ENCODE measurements at places on chromosomes 4 and X. TPM values are rescaled to one million over a fixed set of nuclear protein-coding genes. Genes with fewer than 3 reads are reported as not detected.

Gene RTL5
- 2.6 TPM for total RNA-seq

Gene SSX4
- total RNA-seq, result not detected

Gene HSFX1
- total RNA-seq, result 3.0 TPM

Gene HSFX2
- total RNA-seq, result not detected

Gene NPY1R
- 1.6 TPM for total RNA-seq

Gene OTC
- total RNA-seq, result 0.58 TPM

Gene NPNT
- 2.9 TPM for total RNA-seq

Gene MAP7D2
- 0.44 TPM for total RNA-seq

Gene KCND1
- total RNA-seq, result 0.30 TPM

Gene PASD1
- not detected for total RNA-seq

Gene LINC00632
- total RNA-seq, result 123 TPM

Gene PCDH10
- total RNA-seq, result 0.14 TPM

Gene EGFL6
- not detected for total RNA-seq

Gene CDK16
- total RNA-seq, result 120 TPM

Gene ADRA2C
- total RNA-seq, result 4.5 TPM

DNA sequence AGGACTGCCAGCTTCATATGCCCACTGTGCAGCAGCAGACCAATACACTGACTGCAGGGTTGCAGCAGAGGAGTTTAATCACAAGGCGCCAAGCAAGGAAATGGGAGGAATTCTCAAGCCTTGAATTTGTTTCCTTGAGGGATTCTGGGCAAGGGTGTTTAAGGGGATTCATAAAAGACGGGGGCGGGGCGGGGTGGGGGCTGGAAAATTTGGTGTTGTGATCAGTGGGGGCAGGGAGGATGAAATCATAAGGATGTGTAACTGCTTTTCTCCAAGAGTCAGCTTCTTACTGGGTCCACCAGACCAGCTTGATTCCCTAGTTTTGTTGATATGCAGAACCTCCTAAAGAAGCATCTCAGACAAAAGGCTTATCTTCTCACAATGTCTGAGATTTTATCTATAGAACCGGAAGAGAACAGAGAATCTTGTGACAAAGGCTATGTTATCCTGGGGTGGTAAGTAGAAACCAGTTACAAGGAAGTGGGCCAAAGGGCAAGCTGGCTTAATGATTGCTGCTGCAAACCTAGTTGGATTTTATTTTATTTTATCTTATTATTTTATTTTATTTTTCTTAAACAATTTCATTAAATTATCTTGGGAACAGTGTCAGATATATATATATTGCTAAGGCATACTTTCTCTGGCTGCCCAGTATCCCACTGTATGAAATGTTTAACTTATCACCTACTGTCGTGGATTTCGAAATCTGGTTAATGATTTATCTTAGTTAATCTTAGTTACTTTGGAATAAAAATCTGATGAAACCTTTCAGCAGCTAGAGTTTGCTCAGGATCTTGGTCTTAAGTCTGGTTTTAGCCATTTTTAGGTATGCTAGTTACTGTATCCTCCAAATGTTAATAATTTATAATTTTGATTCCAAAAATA lies 276.4 kb downstream of the RPA4 start:
- DNase-seq, result no peak

GRCh38 chr4:111802191-111802590 lies 343.1 kb upstream of the FAM241A start:
- DNase-seq, result no peak

DNA sequence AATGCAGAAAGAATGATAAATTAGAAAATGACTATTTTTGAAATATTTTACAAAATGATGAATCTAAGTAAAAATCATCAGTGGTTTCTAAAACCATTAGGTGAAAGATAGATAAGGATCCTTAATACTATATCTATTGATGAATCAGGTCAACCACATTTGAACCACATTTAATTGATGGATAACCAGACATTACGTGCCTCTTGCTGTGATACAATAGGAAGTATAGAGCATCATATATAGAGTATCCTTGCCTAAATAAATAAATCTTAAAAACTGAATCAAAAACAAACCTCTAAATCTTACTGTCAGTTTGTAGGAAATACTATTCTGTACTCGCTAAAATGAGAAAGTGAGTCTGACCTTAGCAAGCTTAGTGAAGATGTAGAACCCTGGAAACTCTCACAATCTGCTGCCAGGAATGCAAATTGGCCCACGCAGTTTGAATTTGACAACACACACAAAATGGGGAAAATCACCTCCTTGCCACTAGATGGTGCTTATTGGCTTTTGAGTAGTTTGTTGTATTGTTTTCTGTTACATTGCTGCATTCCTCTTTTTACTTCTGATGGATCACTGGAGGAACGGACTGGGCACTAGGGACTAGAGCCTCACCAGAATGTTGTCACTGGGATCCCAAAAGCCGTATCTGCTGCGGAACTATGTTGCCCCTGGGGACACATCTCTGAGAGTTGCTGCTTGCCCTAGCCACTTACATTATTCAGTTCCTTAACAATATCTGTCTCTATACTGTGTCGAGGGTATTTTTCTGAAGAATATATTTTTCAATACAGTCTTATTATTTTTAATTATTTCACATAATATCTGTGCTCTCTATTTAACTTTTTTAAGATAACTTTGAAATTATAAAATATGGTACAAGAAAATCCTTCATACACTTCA lies 25.4 kb upstream of the SLAIN2 start:
- DNase-seq, result no peak

DNA sequence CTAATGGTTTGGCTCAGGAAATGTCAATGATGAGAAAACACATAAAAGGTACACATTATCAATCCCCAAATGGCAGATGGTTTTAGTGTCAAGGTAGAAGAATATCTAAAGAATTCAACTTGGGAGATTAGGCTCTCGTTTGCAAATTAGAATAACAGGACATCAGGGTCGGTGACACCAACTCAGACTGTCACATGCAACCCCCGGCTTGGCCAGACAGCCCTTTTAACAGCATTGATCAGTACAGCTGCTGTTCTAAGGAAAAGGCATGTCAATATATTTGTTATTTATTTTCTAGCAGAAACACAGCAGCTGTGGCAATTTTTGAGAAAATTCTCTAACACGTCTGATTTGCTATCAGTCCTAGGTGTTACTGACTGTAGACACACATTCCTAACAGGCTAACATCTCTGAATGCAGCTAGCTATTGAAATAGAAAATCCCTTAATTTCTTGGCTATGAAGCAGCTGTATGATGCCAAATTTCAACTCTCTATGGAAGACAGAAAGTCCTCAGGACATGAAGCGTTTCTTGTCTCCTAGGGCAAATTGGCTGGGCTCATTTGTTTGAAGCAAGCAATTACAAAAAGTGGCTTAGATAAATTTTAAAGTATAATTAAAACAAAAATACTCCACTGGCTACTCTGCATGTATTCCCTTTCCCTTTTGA lies 269.0 kb upstream of the CXXC4 start:
- no peak for DNase-seq

DNA sequence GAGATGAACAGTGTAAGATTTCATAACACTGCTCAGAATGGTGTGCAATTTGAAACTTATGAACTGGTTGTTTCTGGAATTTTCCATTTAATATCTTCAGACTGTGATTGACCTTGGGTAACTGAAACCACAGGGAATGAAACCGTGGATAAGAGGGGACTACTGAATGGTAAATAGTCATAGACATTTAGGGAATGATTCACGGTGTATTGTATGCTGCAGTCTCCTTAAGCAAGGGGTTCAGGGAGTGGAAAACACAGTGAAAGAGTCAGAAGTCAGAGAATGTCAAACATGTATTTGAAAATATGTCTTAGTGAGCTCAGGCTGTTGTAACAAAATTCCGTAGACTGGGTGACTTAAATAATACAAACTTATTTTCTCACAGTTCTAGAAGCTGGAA lies 398.2 kb upstream of the DIPK2B start:
- no peak for DNase-seq

- DNase-seq, result no peak
Measured at GRCh38 chr4:2923668-2924173, 39.5 kb downstream of the NOP14 start.

GRCh38 chrX:46957297-46957696 lies 45.1 kb downstream of the JADE3 start:
- DNase-seq, result no peak

- DNase-seq, result no peak
Measured at GRCh38 chr4:115334736-115335411, 221.5 kb upstream of the NDST4 start.

DNA sequence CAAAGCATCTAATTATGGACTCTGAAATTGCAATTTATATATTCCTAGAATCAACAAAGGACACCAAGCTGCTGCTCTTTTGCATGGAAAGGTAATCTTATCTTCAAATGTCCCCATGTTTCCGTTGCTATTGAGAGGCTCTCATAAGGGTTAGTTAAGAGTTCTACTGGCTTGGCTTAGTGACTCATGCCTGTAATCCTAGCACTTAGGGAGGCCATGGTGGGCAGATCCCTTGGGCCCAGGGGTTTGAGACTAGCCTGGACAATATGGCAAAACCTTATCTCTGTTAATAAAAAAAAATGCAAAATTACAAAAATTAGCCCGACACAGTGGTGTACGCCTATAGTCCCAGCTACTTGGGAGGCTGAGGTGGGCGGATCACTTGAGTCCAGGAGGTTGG lies 93.4 kb upstream of the RAPGEF2 start:
- no peak for DNase-seq

DNA sequence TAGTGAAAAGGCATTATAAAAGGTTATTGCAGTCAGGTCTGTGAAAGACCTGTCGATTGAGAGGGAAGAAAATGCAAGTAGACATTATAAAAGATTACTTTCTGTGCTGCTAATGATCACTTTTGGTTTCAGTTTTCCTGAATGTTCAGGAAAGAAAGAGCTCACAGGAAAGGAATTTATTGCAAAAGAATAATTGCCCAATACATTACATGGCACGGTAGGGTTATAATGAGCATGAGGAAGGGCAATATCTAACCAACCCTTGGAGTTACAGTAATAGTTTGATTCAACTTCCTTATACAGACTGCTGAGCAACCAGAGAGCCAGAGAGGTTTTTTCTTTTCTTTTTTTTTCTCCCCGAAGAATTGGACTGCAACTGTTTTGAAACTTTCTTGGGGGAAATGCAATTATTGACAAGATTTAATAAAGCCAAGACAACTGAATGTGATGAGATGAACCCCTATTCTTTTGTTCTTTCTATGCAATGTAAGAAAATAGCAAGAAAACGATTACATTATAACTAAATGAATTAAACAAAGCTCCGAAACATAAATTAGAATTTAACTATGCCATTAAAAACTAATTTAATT lies 247.0 kb downstream of the C4orf33 start:
- DNase-seq, result no peak

DNA sequence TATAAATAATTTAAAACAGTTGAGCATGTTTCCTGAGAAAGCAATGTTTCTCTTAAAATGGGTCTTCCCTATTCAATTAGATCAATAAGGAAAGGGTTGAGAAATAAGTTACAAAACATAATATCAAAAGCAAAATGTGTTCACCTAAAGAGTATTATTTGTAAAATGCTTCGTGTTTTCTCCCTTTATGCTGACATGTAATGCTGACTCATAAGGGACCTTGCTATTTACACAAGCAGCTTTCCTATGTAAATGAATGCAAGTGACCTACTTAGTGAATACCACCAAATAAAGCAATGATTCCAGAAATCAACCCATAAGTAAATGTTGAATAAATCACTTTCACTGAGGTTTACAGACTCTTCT lies 91.5 kb downstream of the ELOVL6 start:
- no peak for DNase-seq

- no peak for DNase-seq
Measured at GRCh38 chrX:83077606-83078005, 430.5 kb upstream of the POU3F4 start.

DNA sequence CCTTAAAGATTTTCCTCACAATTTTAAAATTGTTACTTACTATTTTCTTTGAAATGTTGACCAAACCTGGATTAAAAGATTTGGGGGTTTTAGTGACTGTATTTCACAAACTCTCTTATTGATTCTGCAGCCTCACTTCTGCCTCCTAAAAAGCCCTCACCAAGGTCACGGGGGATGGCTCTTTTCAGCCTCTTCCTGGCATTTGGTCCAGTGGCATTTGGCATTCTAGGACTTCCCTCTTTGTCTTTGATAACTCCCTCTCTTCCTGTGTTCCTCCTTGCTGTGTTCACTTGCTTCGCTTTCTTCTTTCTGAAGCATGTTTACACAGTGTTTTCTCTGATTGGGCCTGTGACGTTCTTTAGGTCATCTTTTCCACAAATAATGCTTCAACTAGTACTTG lies 21.5 kb downstream of the PKD2 start:
- DNase-seq, result no peak

DNA sequence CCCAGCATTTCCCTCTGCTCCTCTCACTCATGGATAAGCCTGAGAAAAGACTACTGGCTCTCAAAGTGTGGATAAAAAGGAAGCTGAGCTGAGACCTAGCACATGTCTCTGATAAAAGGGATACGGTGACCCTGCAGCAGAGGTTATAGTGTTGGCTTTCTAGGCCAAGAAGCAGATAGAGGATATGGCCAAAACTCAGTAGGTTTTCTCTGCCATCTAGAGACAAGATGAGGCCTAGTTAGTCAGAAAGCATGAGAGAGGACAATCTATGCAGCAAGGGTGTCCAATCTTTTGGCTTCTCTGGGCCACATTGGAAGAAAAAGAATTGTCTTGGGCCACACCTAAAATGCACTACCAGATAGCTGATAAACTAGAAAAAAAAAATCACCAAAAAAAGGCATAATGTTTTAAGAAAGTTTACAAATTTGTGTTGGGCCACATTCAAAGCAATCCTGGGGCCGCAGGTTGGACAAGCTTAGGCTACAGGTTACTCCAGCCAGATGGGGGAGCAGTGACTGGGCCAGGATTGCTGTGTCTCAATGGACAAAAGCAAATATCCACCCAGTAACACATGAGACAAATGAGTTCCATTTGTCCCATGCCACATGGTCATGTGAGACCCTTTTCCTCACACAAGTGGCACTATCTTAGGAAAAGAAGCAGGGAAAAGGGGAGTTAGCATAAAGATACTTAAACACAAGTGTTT lies 411.4 kb downstream of the INPP4B start:
- no peak for DNase-seq

DNA sequence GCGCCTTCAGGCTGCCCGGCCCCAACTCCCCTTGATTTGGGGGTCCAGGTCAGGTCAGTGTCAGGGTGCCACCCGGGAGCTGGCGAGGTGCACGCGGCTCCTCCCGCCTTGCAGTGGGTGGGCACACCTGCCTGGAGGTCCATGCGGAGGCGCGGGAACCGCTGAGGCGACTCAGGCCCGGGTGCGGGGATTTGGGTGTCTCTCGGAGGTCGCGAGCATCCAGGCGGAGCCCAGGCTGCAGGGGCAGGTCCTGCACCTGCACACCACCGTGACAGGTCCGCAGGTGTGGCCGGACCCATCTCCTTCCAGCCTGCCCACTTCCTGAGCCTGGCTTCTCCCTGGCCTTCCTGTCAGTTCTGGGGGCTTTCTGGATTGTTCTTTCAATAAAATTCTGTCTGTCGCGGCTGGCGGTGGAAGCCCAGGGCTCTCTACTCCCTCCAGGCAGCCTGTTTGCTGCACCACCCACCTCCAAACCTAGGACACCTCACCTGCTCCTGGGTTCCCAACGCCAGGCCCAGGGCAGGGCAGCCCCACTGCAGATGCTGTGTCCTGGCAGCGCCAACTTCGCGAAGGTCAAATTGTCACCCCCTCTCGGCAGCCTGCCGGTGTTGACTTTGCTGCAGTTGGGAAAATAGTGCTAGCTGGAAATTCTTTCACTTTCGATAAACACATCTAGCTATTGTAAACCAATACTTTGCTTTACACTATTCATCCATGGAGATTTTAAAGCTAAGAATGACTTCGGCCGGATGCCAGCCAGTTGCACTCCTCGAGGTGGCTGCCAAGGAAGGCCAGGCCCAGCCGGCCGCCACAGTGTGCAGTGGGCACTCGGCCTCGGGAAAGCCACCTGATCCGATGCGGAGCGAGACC lies 35.9 kb downstream of the FGFRL1 start:
- DNase-seq, result peak; percentile 14
